ENCODE measurements at places on chromosomes 5 and 9.

GRCh38 chr9:109907400-109907799 is 127.4 kb downstream of the PALM2AKAP2 start:
- no peak for DNase-seq

DNA sequence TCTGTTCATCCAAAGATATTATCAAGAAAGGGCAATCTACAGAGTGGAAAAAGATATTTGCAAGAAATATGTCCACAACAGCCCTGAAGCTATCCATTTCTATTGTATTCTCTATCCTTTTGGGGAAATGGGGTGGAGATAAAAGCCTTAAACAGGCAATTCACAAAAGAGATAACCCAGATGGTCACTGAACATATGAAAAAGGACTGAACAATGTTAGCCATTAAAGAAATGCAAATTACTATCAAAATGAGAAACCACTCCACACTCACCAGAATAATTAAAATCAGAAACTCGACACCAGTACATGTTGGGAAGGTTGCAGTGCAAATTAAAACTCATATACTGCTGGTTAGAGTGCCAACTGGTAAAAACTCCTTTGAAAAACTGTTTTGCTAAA is 955.2 kb upstream of the DMAC1 start:
- DNase-seq: no peak

DNA sequence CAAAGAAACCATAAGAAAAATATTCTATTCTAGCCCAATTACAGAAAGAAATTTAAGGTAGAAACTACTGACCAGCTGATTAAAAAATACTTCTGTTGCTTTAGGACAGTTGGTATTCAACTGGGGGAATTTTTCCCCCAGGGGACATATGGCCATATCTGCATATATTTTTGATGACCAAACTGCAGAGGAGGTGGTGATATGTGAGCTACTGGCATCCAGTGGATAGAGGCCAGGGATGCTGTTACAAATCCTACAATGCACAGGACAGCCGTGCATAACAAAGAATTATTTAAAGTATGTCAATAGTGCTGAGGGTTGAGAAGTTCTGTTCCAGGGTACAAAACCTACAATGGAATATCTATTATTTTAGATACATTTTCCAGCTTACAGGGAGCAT is 24.0 kb downstream of the ZFR start:
- no peak for DNase-seq

DNA sequence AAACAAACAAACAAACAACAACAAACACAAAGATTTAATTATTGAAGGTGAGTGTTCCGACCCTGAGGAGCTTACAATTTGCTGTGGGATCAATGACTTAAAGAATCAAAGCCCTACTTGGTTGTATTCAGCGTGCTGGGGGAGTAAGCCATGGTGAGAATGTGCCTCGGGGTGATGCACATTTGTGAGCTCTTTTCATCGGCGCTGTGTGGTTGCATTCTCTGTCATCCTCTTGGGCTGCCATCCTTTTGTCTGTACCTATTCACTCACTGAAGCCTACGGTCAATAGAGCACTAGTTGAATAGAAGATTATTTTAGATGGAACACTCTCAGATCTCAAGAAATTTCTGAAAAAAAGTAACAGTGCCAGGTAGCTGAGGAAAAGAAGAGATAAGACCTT is 203.9 kb downstream of the CTNND2 start:
- DNase-seq: no peak

- DNase-seq: no peak
These were observed 209.1 kb downstream of the TMEM232 start for GRCh38 chr5:110517396-110517795.

- DNase-seq: no peak
These were observed 112.2 kb upstream of the ADRA1B start for GRCh38 chr5:159804121-159804520.

DNA sequence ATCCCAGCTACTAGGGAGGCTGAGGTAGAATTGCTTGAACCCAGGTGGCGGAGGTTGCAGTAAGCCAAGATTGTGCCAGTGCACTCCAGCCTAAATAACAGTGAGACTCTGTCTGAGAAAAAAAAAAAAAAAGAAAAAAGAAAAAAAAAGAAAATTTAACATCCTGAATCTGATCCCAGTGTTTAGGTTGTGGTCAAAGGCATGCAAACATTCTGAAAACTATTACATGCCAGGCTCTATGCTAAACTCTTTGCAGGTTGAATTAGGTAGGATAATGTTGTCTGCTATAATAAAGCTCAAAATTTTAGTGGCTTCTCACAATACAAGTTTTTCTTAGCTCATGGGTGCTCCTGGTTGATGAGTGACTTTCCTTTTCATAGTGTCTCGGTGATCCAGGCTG is 367.4 kb downstream of the PSAT1 start:
- no peak for DNase-seq

DNA sequence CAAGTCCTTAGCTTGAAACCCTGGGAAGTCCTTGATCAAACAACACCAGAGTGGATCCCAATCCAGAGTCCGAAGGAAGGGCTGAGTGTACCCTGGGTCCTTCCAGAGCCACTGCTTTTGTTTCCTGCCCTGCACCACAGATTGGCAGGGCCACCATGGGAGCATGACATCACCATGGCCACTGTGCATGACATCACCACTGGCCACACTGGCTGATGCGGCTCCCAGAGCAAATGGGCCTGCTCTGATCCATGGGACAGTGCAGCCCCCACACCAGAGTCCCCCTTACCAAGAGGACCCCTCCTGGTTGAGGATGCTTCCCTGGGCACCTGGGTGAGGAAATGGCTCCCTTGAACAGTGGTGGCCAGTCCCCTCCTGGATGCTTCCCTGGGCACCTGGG is 9.9 kb downstream of the SLC6A3 start:
- no peak for DNase-seq

DNA sequence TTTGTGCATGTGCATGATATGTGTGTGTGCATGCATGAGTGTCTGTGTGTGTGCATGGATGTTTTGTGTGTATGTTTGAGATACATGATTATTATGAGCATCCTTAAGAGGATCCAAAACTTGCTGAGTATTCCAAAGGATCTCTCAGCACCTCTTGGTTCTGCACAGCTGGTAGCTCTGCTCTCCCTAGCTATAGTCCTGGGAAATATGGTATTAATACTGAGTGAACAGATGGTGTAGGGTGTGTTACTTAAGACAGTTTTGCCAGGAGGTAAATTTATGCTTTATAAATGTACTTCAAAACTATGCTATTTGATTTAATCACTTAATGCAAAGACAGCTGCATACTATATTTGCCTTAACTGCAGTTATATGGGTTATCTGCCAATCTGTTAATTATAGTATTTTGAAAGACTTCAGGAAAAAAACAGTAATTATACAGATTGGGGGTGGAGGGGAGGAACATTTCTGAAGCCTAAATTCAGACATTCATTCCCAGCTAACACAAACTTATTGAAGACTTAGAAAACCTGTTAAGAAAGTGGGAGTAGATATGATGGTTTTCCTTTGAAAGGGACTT is 215.5 kb downstream of the MPDZ start:
- no peak for DNase-seq

- DNase-seq: no peak
These were observed 16.9 kb upstream of the ZNF366 start for GRCh38 chr5:72523960-72524582.

GRCh38 chr5:54455413-54456157 is at the start of gene HSPB3:
HSPB3 (plus strand) TSS chr5:54455699; CDS start chr5:54455790, 91 bp downstream.
- no peak for DNase-seq

DNA sequence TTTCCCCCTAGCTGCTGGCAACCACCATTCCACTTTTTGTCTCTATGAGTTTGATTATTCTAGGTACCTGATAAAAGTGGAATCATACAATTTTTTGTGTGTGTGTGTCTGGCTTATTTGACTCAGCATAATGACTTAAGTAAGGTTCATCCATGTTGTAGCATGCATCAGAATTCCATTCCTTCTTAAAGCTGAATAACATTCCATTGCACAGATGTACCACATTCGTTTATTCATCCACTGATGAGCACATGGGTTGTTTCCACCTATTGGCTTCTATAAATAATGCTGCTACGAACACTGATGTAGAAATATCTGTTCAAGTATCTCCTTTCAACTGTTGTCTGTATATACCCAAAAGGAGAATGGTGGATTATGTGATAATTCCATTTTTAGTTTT is 33.7 kb downstream of the AP3B1 start:
- DNase-seq: no peak

DNA sequence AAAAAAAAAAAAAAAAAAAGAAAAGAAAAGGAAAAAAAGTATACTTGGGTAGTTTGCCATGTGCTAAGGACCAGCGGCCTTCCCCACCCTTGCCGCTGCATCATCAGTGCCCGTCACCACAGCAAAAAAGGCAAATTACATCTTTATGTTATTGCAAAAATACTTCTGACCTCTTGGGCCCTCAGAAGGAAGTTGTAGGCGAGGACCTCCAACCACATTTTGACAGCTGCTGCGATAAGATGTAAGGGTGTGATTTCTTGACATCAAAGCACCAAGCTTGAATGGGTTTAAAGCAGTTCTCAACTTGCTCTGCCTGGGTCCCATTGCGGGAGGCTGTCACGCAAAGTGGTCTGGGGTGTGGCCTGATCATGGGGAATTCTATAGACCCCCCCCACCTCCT is 39.2 kb downstream of the DMRT1 start:
- DNase-seq: no peak

DNA sequence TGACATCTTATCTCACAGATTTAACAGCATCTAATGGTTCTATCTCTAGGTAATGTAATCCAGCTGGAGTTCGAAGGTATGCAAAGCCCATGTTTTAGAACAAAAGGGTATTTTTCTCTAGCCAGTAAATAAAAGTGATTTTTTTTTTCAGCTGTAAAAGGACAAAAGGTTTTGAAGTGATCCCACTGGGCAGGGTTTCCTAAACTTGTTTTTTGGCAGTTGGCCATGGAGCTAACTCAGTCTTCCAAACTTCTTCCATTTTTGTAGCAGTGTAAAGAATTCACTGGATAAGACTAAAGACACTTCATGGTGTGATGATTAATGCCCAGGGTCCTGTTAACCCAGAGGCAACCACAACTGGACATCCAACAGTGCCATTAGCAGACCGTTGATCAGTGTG is 63.8 kb downstream of the TMEM252 start:
- DNase-seq: no peak

GRCh38 chr5:96752341-96753016 is 55.3 kb downstream of the ERAP1 start:
- DNase-seq: no peak

- DNase-seq: no peak
These were observed 27.7 kb downstream of the LHX3 start for GRCh38 chr9:136177224-136177623.

DNA sequence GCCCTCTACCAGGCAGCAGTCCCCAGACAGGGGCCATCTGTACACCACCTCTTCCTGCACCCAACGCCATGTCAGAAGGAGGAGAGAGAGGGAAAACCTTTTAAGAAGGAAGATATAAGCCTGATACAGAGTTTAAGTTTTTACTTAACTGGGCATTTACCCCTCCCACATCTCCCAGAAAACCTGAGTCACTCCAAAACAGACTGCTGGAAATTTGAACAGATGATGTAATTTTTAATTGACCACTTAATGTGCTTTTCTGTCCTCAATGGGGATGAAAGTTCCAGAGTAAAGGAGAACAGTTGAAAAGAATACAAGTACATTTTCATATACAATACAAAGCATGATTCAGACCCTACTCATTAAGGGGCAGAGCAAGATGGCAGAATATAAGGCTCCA is 63.9 kb downstream of the TTC39B start:
- no peak for DNase-seq

DNA sequence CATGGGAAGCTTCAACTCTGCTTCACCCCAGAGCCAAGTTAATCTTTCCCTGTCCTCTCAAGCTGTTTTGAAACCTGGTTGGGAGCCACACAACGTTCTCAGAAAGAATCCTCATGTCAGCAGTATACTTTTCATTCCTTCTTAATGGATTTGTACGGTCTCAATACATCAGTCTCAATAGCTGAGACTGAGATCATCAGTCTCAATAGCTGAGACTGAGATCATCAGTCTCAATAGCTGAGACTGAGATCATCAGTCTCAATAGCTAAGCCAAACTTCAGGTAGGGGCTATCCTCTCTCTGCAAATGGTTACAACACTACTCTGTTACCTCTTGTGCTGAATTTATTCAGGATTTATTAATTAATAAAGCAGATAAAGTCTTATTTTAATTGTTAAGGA is 1317.4 kb upstream of the CDH9 start:
- DNase-seq: no peak

- no peak for DNase-seq
These were observed 115.2 kb downstream of the CWC27 start for GRCh38 chr5:64883912-64884311.

DNA sequence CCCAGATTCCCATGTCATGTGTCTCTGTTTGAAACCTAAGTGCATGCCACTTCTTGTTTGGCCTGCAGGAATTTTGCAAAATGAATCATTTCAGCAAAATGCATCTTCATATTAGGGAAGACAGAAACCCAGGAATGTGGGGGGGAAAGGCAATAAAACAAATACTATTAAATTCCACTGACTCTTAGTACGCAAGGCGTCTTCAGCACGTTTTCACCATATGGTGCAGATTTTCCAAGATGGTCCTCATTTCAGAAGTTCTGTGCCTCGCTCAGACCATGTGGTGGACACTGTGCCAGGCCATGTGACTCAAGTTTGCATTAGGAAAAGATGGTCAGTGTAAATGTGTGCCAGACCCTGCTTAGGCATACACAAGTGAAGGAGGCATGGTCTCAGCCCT is 184.0 kb downstream of the ACTL7B start:
- DNase-seq: no peak

- no peak for DNase-seq
These were observed 68.2 kb upstream of the CKMT2 start for GRCh38 chr5:81164936-81165335.

- no peak for DNase-seq
These were observed 32.2 kb downstream of the NSA2 start for GRCh38 chr5:74798977-74799911.

DNA sequence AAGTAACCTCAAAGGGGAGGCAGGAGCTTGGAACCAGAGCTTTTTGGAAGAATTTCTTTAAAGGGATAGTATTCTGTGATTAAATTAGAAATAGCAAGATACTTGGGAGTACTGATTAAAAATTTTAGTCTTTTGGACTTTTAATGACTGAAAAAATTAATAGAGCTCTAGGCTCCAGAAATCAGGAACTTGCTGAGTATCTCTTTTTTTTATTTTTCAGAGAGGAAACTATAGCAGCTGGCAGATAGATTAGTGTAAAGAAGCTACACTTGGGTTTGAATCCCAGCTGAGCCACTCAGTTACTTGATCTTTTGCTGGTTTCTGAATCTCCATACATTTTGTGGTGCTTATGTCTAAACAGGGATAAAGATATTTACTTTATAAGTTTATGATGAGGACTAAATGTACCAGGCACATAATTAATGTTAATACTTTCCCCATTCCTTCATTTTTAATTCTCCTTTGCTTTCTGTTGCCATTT is 94.2 kb upstream of the TNC start:
- no peak for DNase-seq

DNA sequence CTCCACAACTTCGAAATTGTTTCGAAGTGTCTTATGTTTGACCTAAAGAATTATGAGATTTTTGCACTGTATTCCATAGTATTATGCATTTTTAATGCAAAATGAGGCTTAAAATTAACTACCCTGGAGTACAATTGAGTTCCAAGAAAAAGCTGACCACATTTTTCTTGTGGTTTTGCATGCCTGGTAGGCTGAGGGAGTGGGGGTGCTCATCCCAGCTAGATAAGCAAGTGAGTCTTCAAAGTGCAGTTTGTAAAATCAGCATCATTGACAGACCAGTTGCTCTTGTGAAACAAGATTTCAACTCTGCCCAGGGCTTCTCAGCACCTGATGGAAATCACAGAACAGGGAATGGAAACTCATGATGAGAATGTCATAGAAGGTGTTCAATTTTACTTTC is 17.0 kb upstream of the NDUFS4 start:
- DNase-seq: no peak

- DNase-seq: no peak
These were observed 107.7 kb upstream of the CDKN2B start for GRCh38 chr9:22116758-22117157.
